ENCODE measurements at places on chromosomes 16 and 17.

- no peaks in the 10 kb centered on the region for H3K36me3 ChIP-seq
- H3K4me3 ChIP-seq, result no peak overlapping the region
- H3K4me1 ChIP-seq, result no peaks in the 10 kb centered on the region
- H3K27me3 ChIP-seq, result no peaks in the 10 kb centered on the region
- H3K27ac ChIP-seq, result no peak overlapping the region
Observed at GRCh38 chr16:80989801-80990200, 16.9 kb downstream of the CMC2 start.

DNA sequence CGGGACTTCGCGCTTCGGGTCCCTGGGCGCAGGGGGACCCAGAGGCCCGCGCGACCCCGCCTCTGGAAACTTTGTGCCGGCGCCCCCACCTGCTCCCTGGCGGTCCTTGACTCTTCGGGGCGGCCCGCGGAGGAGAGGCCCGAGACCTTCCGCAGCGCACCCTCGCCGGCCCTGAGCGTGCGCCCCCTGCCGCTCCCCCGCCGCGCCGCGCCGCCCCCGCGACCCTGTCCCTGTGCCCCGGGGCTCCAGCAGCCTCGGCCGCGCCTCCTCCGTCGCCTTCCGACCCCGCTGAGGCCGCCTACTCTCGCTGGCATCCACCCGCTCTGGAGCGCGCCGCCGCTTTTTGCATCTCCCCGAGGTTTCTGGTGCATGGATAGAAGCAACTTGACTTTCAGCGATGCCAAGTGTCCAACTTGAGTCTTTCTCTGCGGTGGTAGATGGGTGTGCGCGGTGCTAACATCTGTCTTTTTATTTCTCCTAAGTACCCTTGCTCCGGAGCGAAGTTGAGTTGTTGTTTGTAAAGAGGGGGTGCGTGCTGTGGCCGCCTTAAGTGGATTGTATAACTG lies 414 bp downstream of the DUSP14 start:
- H3K4me1 ChIP-seq, result no peaks in the 10 kb centered on the region
- H3K27ac ChIP-seq, result peak overlapping the region; percentile 63
- DNase-seq, result peak; percentile 61
- no peaks in the 10 kb centered on the region for H3K27me3 ChIP-seq

- no peak overlapping the region for H3K4me3 ChIP-seq
- no peaks in the 10 kb centered on the region for H3K4me1 ChIP-seq
- no peak overlapping the region for H3K27ac ChIP-seq
- no peak for DNase-seq
- no peaks in the 10 kb centered on the region for H3K27me3 ChIP-seq
- no peaks in the 10 kb centered on the region for H3K36me3 ChIP-seq
Observed at GRCh38 chr17:67215991-67216421, 29.0 kb downstream of the HELZ start.

- no peak overlapping the region for H3K27ac ChIP-seq
- DNase-seq, result no peak
- H3K27me3 ChIP-seq, result no peaks in the 10 kb centered on the region
- H3K4me1 ChIP-seq, result peaks cover 8% of the 10 kb centered on the region
- no peaks in the 10 kb centered on the region for H3K36me3 ChIP-seq
Observed at GRCh38 chr17:82832411-82832810, 7.4 kb downstream of the ZNF750 start.

GRCh38 chr17:44909681-44910144 lies 5.6 kb downstream of the GFAP start:
- no peak for DNase-seq
- H3K27me3 ChIP-seq, result no peaks in the 10 kb centered on the region
- H3K27ac ChIP-seq, result no peak overlapping the region
- no peak overlapping the region for H3K4me3 ChIP-seq

DNA sequence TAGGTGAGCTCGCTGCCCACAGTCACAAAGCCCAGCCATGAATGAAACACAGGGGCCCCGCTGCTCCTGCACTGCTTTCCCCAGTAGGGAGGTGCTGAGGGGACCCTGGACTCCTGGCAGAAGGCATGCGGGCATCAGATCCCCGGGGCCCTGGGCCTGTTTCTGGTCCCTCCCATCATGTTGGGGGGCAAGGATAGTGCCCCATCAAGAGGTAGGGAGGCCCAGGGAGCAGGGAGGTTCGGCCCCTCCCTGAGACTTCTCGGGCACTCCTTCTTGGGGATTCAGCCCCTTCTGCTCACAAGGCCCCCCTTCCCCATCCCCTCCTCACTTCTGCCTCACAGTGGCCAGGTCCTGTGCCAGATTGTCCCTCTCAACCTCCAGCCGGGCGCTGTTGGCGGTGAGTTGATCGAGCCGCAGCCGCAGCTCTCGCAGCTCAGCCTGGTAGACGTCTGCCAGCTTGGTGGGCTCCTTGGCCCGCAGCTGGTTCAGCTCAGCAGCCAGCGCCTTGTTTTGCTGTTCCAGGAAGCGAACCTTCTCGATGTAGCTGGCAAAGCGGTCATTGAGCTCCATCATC lies 515 bp downstream of the GFAP start:
- DNase-seq, result no peak
- H3K27me3 ChIP-seq, result no peaks in the 10 kb centered on the region
- H3K36me3 ChIP-seq, result no peaks in the 10 kb centered on the region
- H3K27ac ChIP-seq, result no peak overlapping the region

DNA sequence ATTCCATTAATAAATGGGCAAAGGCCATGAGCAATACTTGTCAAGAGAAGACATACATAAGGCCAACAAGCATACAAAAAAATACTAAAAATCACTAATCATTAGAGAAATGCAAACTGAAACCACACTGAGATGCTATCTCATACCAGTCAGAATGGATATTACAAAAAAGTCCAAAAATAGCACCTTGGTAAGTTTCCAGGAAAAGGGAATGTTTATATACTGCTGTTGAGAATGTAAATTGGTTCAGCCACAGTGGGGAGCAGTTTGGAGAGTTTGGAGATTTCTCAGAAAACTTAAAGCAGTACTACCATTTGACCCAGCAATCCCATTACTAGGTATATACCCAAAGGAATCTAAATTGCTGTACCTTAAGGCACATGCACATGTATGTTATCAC lies 467.7 kb downstream of the CDH11 start:
- DNase-seq, result no peak
- no peak overlapping the region for H3K27ac ChIP-seq
- H3K4me3 ChIP-seq, result no peak overlapping the region
- H3K36me3 ChIP-seq, result no peaks in the 10 kb centered on the region

DNA sequence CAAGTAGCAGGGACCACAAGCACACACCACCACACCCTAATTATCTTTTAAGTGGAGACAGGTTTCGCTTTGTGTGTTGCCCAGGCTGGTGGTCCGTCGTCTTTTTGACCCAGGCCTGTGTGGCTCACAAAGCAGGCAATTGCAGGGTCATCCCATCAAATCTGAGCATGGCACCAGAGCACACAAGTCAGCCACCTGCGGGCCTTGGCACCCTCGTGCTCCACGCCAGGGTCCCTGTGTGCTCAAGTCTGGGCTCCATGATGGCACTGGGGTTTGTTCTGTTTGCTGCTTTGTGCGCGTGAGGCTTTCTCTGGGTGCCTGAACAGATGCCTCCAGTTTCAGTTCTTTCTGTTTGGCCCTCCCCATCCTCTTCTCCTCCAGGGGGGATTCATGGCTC lies 2.4 kb upstream of the CAPN15 start:
- no peak overlapping the region for H3K27ac ChIP-seq
- DNase-seq, result no peak
- no peaks in the 10 kb centered on the region for H3K36me3 ChIP-seq
- peaks cover 25% of the 10 kb centered on the region for H3K4me1 ChIP-seq
- H3K4me3 ChIP-seq, result no peak overlapping the region
- H3K27me3 ChIP-seq, result no peaks in the 10 kb centered on the region

DNA sequence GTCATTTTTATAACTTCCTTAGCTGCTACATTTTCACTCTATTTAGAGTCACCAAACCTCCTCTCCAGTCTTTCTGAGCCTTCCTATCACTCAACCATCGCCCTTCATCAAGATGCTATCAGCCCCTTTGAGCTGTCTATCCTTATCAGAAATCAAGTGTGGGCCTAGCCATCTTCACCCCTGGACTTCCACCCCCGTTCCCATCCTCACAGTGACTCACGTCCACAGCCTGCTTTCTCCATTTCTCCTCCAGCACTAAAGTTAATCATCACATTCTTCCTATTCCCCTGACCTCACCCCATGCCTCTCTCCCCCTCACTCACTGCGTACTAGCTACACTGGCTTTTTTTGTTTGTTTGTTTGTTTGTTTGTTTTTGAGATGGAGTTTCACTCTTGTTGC lies 2.4 kb upstream of the TEKT3 start:
- no peaks in the 10 kb centered on the region for H3K36me3 ChIP-seq
- H3K4me1 ChIP-seq, result peaks cover 17% of the 10 kb centered on the region
- H3K4me3 ChIP-seq, result no peak overlapping the region
- no peaks in the 10 kb centered on the region for H3K27me3 ChIP-seq
- H3K27ac ChIP-seq, result no peak overlapping the region
- DNase-seq, result no peak

- H3K36me3 ChIP-seq, result peaks cover 23% of the 10 kb centered on the region
- peak; percentile 94 for DNase-seq
- H3K27ac ChIP-seq, result peak overlapping the region; percentile 77
Observed at GRCh38 chr17:4003501-4004421, 39.5 kb upstream of the ATP2A3 start.

DNA sequence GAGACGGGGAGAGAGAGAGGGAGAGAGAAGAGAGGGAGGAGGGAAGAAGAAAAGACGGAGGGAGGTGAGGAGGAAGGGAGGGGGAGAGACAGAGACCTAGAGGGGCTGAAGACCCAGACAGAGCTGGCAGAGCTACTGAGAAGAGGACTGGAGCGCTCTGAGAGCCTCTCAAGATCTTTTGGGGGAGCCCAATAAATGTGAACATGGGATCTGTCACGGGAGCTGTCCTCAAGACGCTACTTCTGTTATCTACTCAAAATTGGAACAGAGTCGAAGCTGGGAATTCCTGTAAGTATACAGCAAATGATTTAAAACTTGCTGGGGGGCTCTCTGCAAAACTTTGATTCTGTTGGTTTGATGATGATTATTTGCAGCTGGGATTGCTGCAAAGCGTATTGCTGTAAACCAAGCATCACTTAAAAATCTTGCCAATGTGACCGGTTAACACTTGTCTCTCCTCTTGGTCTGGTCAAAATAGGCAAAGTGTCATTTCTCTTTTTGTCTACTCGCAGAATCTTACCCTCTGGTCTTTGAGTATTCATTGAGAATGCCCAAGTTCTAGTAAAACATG lies 344 bp downstream of the CNTNAP4 start:
- H3K4me3 ChIP-seq, result no peak overlapping the region
- no peak overlapping the region for H3K27ac ChIP-seq
- no peaks in the 10 kb centered on the region for H3K27me3 ChIP-seq
- no peaks in the 10 kb centered on the region for H3K36me3 ChIP-seq

GRCh38 chr17:75487351-75488070 lies 27.8 kb downstream of the CASKIN2 start:
- peak overlapping the region; percentile 22 for H3K27ac ChIP-seq
- DNase-seq, result peak; percentile 36
- no peaks in the 10 kb centered on the region for H3K36me3 ChIP-seq
- no peaks in the 10 kb centered on the region for H3K27me3 ChIP-seq

GRCh38 chr17:80352991-80353665 lies 61.8 kb upstream of the ENDOV start:
- no peak overlapping the region for H3K27ac ChIP-seq
- H3K4me3 ChIP-seq, result no peak overlapping the region
- peaks cover 57% of the 10 kb centered on the region for H3K36me3 ChIP-seq
- no peaks in the 10 kb centered on the region for H3K27me3 ChIP-seq
- H3K4me1 ChIP-seq, result no peaks in the 10 kb centered on the region

GRCh38 chr16:65922923-65923322 lies 443.6 kb upstream of the CDH5 start:
- H3K4me1 ChIP-seq, result no peaks in the 10 kb centered on the region
- no peak overlapping the region for H3K27ac ChIP-seq
- no peaks in the 10 kb centered on the region for H3K36me3 ChIP-seq
- no peak for DNase-seq

DNA sequence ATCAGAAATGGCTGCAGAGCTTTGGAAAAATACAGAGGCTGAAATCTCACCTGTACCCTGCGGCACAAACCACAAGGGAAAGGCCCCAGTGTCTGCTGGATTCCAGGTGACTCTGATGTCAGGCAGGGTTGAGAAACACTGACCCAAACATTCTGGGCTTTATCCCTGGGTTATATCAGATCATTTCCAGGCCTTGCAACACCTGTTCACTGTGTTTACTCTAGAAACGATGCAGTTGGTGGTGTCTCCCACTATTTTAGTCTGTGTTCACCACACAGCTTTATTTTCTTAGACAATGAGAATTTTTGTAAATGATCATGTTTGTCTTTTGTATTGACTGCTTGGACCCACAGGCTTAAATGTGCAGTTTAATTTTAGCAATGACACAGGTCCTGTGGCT lies 151.5 kb upstream of the SDK2 start:
- no peaks in the 10 kb centered on the region for H3K27me3 ChIP-seq
- no peaks in the 10 kb centered on the region for H3K36me3 ChIP-seq
- no peak overlapping the region for H3K4me3 ChIP-seq
- H3K27ac ChIP-seq, result no peak overlapping the region
- no peak for DNase-seq

- peak overlapping the region; percentile 78 for H3K27ac ChIP-seq
- no peak for DNase-seq
- no peaks in the 10 kb centered on the region for H3K36me3 ChIP-seq
- H3K4me1 ChIP-seq, result peaks cover 10% of the 10 kb centered on the region
- H3K27me3 ChIP-seq, result no peaks in the 10 kb centered on the region
Observed at GRCh38 chr17:37789771-37790541, 45.1 kb upstream of the HNF1B start.

GRCh38 chr17:50097926-50098325 lies 2.8 kb downstream of the PDK2 start:
- H3K27me3 ChIP-seq, result no peaks in the 10 kb centered on the region
- no peak overlapping the region for H3K27ac ChIP-seq
- DNase-seq, result no peak
- H3K36me3 ChIP-seq, result no peaks in the 10 kb centered on the region
- peaks cover 31% of the 10 kb centered on the region for H3K4me1 ChIP-seq

DNA sequence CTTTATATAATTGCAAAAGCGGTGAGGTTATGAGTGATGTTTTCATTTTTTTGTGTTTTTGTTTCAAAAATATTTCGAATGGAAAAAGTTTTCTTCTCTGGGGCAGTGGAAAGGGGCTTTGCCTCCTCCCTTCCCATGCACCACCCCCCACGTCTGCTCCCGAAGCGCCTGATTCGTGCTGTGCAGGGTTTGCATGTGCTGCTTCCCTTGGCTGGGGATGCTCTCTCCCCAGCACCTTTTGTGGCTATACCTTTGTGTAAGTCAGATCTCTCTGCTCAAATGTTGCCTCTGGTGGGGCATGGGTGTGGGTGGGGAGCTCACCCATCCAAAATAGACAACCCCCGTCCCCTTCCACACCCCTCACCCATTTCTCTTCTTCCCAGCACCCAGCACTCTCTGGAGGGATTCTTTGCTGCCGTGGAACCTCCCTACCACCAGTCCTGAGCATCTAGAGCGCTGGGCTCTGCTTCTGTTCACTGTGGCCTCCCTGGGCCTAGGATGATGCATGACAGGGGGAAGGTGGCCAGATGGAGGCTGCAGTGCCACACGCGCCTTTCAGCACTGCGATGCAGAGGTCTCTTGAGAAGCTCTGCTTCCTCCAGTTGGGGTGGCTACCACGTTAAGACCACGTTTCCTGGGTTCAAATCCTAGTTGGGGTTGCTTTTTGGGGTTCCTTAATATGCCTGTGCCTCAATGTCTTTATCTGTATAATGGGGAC lies 71.2 kb downstream of the IRF8 start:
- H3K4me3 ChIP-seq, result no peak overlapping the region
- DNase-seq, result no peak
- H3K27me3 ChIP-seq, result no peaks in the 10 kb centered on the region
- H3K27ac ChIP-seq, result no peak overlapping the region
- H3K36me3 ChIP-seq, result no peaks in the 10 kb centered on the region

Data from colonic mucosa (tissue), 4 donors.